ENCODE measurements at places on chromosomes 1 and 21.

GRCh38 chr1:243798726-243799125 lies 51.3 kb downstream of the AKT3 start:
- no peak for DNase-seq

DNA sequence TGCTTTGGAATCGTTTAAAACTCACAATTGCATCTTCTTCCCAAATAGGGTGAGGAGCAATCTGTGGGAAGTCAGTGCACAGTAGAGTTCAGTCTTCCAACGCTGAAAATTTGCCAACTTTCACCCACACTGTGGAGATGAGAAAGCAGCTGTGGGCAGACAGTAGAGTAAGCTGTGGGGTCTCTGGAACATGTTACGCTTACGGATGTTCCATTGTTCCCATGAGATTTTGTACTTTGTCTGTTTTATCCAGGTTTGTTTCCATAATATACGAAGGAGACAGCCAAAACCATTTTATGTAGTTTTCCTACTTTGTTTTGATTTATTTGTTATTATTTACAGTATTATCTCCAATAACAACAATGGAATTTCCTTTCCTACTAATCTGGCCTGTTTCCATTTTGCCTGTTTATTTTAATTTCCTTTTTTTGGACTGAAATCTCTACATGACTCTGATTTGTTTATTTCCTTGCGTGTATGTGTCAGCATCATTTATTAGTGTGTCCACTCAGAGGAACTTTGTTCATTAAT lies 65.1 kb upstream of the RGL1 start:
- DNase-seq, result no peak

- no peak for DNase-seq
These were observed 161.5 kb downstream of the DNM3 start for GRCh38 chr1:172002725-172003345.

DNA sequence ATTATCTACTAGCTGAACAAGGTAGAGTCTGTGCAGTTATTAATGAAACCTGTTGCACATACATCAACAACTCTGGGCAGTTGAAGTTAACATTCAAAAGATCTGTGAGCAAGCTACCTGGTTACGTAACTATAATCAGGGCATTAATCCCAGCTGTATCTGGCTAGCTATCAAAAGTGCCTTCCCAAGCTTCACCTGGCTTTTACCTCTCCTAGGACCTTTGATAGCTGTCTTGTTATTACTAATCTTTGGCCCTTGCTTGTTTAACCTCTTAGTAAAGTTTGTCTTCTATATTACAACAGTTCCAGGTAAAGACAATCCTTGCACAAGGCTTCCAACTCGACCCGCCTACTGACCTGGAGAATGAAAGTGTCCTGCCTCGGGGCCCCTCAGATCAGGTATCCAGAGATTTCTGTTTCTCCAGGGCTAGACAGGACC lies 29.6 kb upstream of the SLC6A9 start:
- no peak for DNase-seq

- no peak for DNase-seq
These were observed 328.8 kb downstream of the PLA2G4A start for GRCh38 chr1:187157552-187157951.

- no peak for DNase-seq
These were observed 41.5 kb downstream of the PTPRC start for GRCh38 chr1:198680174-198680875.
